ENCODE measurements at places on chromosomes 12 and 14.
A peak's percentile ranks its signal among the peaks of the same experiment; 100 is the strongest.

GRCh38 chr14:31297701-31298344 is 90.2 kb upstream of the HECTD1 start:
- DNase-seq = no peak

DNA sequence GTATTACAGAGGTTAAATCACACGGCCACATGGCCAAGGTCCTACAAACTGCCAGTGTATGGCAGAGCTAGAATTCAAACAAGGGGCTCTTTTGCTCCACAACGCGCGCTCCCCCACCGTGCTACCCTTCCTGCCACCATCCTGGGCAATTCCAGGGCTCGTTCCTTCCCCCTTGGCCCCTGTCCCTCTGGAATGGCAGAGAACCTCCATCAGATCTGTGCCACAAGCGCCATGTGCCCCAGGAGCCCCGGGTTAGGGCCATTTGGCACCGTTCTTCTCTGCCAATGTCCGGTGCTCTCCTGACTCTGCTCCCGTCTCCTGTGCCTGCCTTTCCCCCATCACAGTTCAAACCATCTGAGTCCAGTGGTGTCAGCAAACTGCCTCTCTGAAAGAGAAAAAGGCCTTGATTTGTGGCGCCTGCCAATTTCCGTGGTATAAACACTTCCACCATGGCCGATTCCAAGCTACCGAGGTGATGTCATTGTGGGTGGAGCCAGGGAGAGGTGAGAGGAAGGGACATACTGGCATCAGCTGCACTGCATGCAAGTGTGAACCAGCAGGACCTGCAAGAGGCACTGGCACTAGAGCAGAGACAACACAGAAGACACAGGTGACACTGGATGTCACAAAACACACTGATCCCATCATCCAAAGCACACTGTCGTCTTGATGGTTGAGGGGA is 163.1 kb downstream of the CALM1 start:
- DNase-seq = no peak

DNA sequence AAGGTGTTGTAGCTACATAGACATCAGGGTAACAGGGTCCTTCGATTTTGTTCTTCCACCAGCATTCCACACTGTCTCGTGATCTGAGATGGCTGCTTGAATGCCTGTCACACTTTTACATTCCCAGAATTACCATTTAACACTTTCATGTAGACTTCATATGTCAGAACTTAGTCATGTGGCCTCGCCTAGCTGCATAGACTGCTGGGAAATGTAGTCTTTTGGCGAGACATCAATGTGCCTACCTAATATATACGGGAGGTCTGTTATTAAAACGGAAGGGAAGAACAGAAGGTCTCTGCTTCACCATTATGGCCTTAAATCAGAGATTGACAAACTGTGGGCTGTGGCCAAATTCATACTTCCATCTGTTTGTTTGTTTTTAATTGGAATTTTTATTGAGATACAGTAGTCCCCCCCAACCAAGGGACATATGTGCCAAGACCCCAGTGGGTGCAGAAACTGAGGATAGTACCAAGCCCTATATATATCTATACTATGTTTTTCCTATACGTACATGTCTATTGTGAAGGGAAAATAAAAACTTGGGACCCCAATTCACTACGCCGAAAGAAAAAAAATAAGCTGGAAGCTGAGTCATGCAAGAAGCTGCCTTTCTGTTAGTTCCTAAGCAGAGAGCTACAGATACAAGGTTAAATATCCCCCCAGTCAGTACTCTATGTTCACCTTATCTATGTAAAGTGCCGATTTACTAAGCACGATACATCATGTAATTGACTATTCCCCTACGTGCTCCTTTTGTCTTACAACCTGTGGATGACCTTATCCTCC is 11.3 kb upstream of the HRK start:
- no peak for DNase-seq

- DNase-seq = no peak
Observed at GRCh38 chr12:29569132-29569757, 71.8 kb upstream of the OVCH1 start.

GRCh38 chr12:108773798-108774788 is 42.8 kb upstream of the CORO1C start:
- DNase-seq = no peak

- no peak for DNase-seq
Observed at GRCh38 chr14:24355009-24355408, 13.0 kb upstream of the NFATC4 start.

GRCh38 chr14:58812050-58812910 is 174.5 kb downstream of the DACT1 start:
- no peak for DNase-seq

- DNase-seq = no peak
Observed at GRCh38 chr14:34262127-34262910, 199.7 kb downstream of the SPTSSA start.

DNA sequence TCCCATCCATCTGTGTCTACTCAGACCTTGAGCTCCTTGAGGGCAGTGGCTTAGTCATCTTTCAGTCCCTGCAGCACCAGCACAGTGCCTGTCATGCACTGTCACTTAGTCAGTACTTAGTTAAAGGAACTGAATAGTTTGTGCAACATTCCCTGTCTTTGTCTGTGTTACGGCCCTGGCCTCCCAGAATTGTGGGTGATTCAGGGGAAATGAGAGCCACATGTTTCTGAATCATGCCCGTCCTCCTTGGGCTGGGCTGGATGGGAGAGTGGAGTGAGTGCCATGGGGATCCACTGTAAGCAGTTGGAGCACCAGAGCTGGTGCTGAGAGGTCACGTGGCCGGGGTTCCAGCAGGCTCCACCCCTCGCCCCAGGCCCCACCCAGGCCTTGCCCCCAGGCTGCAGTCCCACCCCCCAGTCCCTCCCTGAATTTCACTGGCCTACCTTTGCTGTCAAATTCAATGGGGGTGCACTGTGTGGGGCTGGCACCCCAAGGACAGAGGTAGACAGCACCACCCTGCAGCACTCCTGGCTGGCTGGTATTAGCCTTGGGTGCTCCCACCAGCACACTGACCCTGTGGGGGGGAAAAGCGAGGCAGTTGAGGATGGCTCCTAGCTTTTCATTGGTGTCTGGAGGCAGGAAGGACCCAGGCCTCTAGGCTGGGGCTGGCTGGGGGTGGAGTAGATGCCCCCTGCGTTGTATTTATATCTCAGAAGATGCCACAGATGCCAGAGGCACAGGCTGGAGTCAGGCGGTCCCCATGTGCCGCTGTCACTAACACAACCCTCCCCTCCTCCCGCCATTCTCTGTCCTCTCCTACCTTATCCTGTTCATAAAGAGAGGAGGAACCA is 7.5 kb downstream of the ITGA5 start:
- DNase-seq = peak; percentile 69

- peak; percentile 22 for DNase-seq
Observed at GRCh38 chr14:78164226-78164853, 5.8 kb upstream of the NRXN3 start.

DNA sequence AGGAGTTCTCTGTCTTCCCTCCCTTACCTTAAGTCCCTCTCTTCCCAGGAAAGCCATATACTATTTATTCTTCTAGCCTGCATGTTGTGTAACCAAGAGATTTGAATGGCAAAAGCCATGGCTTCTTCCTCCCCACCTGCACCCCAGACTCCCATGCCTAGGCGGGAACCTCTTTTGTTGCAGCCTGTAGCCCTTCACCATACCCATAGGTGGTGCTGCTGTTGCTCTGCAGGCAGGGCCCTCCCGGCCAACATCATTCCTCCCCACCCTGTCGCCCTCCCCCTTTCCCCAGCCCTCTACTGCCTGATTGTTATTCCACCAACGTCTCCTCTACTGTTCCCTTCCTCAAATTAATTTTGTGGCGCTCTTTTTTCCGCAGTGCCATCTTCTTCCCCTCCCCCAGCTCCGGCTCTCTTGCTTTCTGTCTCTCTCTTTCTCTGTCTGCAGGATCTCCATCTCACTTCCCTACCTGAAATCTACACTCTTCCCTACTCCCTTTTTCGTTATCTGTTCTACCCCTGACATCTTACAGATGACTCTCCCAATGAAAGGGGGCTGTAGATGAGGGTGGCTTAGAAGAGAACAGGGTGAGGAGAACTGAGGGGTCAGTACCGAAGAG is 13.8 kb downstream of the NGDN start:
- peak; percentile 20 for DNase-seq

DNA sequence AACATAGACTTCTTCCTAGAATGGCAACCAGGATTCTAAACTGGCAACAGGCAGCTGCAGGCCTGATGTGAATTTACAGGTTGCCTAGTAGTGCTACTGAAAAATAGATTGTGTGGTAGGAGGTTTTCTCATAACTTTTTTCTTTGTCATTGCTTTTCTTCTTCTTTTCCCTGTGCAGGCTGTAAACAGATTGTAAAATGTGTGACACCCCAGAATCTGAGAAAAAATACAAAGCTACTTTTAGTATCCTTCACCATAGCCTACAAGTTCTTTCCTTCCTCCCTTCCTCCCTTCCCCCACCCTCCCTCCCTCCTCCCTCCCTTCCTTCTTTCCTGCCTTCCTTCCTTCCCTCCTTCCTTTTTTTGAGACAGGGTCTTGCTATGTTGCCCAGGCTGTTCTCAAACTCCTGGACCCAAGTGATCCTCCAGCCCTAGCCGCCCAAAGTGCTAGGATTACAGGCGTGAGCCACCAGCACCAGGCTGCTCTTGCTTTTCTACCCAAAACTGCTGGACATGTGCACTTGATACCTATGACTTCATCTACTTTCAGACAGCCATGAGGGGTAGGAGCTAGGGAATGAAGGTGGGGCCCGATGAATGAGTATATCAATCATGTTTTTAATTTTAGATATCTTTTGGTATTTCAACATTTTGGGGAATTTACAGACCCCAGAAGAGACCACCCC is 114.2 kb upstream of the EEA1 start:
- DNase-seq = no peak

- no peak for DNase-seq
Observed at GRCh38 chr14:53655080-53655785, 301.4 kb downstream of the BMP4 start.

DNA sequence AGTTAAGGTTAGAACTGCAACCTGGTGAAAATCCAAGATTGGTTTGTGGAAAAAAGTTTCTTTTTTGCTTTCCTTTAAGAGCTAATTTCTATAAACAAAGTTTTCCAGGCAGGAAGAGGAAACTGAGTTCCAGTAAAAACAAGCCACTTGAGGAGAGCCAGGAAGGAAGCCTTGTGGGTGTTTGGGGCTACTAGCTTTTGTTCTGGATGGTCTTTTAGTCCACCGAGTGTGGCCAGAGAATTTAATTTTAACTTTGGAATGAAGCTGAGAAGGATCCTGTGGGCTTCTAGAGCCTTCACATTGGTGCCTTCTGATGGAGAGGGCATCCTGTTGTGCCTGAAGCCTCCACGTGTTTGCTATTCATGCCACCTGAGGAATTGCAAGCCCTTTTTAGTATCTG is 327.9 kb downstream of the C12orf75 start:
- DNase-seq = no peak

DNA sequence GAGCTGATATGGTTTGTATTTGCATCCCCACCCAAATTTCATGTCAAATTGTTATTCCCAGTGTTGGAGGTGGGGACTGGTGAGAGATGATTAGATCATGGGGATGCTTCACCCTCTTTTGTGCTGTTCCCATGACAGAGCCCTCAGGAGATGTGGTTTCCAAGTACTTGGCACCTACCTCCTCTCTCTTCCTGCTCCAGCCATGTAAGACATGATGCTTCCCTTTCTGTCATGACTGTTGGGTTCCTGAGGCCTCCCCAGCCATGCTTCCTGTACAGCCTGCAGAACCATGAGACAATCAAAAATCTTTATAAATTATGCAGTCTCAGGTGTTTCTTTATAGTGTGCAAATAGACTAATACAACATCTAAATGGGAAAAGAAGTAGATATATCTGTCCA is 754.5 kb downstream of the TMEM121 start:
- no peak for DNase-seq

- DNase-seq = no peak
Observed at GRCh38 chr14:67370830-67371229, 10.7 kb downstream of the EIF2S1 start.

- DNase-seq = no peak
Observed at GRCh38 chr12:122868471-122869177, 27.3 kb downstream of the VPS37B start.

GRCh38 chr14:56501909-56502530 is 77.6 kb upstream of the TMEM260 start:
- DNase-seq = no peak

- DNase-seq = peak; percentile 55
Observed at GRCh38 chr12:120760349-120761254, 35.0 kb downstream of the ACADS start.

DNA sequence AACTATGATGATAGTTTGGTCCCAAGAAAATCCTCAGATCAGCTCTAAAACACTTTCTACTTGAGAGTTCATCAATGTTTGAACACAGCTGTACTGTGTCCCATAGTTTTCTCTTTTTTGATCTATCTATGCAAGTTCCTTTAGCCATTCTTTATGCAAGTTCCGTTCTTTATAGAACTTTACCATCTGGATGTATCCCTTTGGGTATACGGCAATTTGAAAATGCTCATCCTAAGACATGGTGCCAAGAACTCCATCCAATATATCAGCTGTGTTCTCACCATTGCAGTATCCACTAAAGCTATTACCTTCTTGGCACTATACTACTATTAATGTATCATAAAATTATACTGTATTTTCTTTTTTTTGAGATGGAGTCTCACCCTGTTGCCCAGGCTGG is 276.9 kb downstream of the NOVA1 start:
- DNase-seq = no peak

DNA sequence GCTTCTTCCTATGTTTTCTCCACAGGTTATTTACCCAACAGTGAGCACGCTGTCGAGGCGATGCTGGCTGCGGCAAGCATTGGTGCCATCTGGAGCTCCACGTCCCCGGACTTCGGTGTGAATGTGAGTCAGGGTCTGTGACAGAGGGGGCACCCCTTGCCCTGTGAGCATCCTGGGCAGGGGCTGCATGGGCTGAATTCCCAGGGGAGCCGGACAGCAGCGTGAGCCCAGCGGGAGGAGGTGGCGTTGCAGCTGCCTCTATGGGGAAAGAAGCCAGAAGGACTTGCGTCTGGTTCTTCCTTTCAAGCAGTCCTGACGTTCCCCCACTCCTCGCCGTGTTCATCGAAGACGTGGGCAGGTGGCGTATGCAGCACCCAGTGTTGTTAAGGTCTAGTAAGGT is 26.2 kb downstream of the AACS start:
- no peak for DNase-seq

GRCh38 chr12:104825408-104825807 is 132.7 kb downstream of the SLC41A2 start:
- no peak for DNase-seq

- DNase-seq = no peak
Observed at GRCh38 chr12:69765515-69765914, 26.9 kb downstream of the RAB3IP start.

GRCh38 chr12:4685317-4685716 is 34.9 kb upstream of the GALNT8 start:
- DNase-seq = no peak

GRCh38 chr12:118319627-118320026 is 53.1 kb downstream of the TAOK3 start:
- DNase-seq = no peak

All from activated CD4-positive, alpha-beta T cell treated with anti-CD3 and anti-CD28 coated beads, Interleukin-2, amount 10 ng/mL, durations not matched to agents 7 days and 5 days (primary cell).